Ascending aorta (tissue), 2 donors: ENCODE measurements at places on chromosomes 3 and 15.

DNA sequence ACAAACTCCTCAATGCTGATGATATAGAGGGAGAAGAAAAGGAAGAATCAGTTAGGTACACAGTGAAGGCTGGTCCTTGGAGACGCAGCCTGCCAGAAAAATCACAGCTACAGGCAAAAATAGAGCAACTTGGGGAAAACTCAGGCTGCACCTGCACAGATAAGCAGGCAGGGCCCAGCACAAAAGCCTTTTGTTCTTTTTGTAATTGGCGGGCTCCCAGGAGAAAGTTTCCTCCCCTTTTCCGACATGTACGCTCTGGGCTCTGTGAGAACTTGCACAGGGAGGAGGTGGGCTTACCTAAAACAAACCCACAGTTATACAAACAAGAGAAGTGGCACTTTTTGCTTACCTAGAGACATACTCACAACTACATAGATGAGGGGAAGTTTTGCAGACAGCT is 813.4 kb upstream of the EPHA6 start:
- no peak for DNase-seq

GRCh38 chr3:134527538-134528186 is 41.8 kb downstream of the CEP63 start:
- DNase-seq, result no peak

DNA sequence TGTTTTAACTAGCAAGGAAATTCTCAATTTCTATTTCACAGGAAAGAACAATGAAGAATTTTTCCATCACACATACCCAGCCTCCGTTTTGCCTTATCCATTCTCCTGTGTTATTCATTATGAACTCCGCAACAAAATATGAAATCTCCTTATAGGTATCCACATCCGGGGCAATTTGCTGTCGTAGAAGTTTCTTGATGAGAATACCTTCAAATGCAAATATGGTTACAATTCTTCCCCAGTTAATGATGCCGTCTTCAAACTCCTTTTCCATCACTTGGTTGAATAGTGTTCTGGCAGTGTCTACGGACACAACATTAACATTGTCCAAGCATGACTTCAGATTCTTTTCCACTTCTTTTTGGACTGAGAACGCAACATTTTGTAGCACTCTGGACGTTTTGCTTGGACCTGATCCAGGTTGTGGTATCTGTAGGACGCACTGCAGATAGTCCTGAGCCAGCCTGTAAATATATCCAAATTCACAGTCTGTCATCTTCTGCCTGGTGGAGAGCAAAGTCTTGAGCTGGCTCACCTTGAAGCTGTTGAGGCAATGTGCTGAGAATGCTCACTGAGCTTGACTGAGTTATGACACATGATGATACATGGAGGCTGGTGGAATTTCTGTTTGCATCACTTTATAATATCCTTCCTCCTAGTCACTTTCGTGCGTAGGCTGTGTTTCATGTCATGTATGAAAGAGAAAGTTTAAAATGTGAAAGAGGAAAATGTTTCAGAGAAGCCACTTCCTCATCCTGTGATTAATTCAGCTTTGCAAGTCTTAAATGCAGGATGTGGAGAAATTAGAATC is at the start of gene BCL2A1:
TSS of gene BCL2A1 (minus strand) at position 573 of the 811 bp plus-strand sequence. CDS start at position 496, 77 bp downstream.
- DNase-seq, result no peak

- DNase-seq, result no peak
These were observed 15.5 kb downstream of the PAQR9 start for GRCh38 chr3:142947799-142948575.

- DNase-seq, result no peak
These were observed 72.0 kb upstream of the KLF13 start for GRCh38 chr15:31254431-31255175.

- no peak for DNase-seq
These were observed 33.3 kb downstream of the ZMAT3 start for GRCh38 chr3:179038216-179038898.

DNA sequence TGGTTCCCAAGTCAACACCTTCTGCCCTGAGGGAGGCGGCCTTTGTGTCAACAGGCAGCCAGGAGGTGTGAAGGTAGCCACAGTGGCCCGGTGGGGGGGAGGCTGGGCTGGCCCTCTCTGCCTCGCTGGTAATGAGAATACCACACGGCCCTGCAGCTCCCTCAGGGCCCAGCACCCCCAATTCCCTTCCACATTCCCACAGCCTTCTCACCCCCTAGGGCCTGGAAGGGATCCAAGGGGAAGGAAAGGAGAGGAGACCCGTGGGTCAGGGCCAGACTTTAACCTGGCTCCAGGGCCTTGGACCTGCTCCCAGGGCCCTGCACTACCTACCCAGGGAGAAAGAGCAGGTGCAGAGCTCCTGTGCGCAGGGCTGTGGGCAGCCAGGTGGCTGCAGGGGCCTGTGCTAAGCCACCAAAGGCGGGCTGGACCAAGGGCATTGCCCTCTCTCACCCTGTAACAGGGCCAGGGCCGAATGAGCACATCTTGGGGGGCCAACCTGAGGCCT is 8.7 kb upstream of the MESP2 start:
- DNase-seq, result no peak

DNA sequence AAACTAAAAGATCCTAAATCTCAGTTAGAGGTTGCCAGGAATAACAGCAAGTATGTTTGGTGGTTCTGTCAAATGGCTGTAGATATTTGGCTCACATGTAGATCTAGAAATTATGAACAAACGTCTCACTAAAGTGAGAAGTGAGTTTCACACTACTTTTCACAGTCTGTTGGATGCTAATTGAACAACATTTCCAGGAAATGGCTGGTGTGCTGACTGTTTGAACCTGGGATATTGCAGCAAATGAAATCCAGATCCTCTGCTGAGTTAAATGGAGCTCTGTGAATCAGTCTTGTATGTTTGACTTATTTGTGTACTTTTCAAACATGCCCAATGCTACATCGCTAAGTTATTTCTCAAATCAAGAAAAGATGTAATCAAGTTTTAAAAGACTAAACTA is 21.3 kb upstream of the RSL24D1 start:
- no peak for DNase-seq

GRCh38 chr3:151434151-151434890 is 26.5 kb downstream of the IGSF10 start:
- no peak for DNase-seq

GRCh38 chr3:184632551-184633236 is 71.1 kb downstream of the EPHB3 start:
- no peak for DNase-seq

GRCh38 chr15:34122771-34123183 is 20.9 kb downstream of the PGBD4 start:
- DNase-seq, result no peak

GRCh38 chr15:39230205-39230907 is 350.5 kb upstream of the THBS1 start:
- DNase-seq, result no peak

DNA sequence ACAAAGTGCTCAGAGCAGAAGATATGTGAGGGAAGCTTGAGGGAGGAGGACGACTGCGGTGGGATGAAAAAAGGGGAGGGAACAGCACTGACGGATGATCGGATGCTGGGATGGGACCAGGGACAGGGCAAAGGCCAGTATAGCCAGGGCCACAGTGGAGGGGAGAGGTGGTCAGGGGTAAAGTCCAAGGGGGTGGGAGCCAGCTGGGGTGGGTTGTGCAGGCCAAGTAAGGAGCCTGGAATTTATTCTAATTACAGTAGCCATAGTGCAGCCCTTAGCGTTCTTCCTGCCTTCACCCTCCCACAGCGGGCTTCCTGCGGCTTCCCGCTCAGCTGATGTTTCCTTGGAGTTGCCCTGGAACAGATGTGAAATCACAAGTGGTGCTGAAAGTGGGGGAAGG is 7.6 kb upstream of the APEH start:
- DNase-seq, result no peak

DNA sequence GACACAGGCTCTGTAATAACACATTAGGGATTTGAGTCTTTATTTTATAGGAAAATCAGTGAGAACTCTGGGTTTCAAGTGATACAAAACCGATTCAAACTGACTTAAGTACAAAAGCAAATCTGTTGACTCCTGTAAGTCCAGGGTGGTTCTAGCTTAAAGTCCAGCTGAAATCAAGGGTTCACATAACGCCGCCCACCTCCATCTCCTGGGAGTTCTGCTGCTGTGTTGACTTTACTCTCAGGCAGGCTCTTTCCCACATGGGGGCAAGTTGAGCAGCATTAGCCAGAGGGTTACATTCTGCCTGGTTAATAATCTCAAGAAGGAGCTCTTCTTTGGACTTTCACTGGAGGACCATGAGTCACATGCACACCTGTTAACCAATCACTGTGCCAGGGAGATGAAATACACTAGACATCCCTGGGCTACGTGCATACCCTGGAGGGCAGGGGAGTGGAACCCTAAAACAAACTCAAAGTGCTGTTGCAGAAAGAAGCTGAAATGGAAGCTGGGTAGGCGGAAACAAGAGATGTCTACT is 9.7 kb upstream of the RNF7 start:
- no peak for DNase-seq

GRCh38 chr15:68384451-68385239 is 47.3 kb downstream of the ITGA11 start:
- DNase-seq, result peak; percentile 79

DNA sequence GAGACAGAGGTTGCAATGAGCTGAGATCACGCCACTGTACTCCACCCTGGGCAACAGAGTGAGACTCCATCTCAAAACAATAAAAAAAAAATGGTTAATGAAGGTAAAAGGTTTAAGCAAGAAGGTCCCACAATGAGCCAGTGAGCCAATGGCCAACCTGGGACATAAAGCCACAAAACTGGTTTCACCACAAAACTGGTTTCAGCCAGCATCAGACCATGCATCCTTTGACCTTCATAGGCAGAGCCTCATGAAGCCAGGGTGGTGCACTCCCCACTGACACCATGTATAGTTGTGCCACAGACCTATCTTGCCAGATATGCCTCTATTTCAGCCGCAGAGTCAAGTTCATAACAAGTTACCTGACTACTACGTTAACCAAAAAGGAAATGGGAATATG is 41.9 kb downstream of the SCAP start:
- DNase-seq, result peak; percentile 15

DNA sequence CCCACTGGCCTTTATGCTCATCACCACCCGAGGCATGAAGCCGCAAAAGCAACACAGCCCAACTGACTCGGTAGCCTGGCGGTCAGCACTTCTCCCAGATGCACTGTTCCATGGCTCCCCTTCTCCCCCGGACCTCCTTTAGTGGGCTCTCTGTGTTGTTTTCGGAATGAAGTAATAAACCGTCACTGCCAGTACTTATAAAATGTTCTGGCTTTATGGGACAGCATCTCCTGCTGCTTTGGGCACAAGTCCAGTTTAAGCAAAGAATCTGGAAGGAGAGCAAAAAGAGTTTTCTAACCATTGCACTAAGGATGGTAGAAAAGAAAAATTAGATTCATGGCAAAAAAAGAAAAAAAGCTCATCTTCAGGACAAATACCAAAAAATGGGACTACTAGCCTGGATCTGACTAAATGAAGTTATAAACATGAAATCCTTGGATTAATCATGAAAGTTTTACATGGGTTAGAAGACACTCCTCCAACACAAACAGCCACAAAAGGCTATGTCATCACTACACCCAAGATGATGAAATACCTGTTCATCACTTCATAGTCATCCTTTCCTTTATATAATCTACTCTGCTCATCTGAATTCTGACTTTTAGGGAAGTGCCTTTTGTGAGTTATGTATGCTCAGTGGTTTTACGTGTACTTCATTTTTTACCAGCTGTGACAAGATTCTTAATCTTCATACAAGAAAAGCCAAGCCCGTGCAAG is 89.5 kb upstream of the UBE2E2 start:
- no peak for DNase-seq

- DNase-seq, result no peak
These were observed 3.6 kb downstream of the PXK start for GRCh38 chr3:58336135-58336882.

DNA sequence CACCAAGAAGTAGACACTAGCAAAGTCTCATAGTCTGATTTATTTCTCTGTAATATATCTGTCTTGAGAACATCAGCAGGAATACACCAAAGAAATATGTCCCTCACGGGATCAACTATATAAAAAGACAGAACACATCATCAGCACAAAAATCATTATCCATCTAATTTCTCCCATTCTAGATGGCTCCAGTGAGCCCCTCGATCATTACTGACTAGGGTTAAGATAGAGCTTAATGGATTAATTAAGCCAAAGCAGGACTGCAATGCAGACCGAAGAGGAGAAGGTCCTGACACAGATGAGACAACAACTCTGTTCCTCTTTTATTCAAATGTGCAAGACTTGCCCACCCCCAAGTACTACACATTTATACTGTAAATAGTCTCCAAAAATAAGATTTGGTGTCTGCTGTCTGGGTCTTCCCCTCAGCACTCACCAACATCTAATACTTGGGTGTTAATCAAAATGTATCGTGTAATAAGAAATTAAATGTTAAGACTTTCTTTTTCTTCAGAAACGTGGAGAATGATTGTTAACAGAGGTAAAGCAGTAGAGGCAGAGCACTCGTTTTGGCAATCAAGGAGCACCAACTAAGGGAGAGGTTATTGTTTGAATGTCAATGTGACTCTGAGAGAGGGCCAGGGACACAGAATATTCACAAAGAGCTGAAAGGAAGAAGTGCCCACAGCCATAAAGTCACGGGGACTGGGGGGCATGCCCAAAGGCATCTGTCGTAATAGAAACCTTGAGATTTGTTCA is 133.6 kb downstream of the TIGIT start:
- no peak for DNase-seq

GRCh38 chr15:64942356-64942755 is 30.7 kb downstream of the ANKDD1A start:
- no peak for DNase-seq

- DNase-seq, result no peak
These were observed 8.9 kb downstream of the CHSY1 start for GRCh38 chr15:101242999-101243336.

DNA sequence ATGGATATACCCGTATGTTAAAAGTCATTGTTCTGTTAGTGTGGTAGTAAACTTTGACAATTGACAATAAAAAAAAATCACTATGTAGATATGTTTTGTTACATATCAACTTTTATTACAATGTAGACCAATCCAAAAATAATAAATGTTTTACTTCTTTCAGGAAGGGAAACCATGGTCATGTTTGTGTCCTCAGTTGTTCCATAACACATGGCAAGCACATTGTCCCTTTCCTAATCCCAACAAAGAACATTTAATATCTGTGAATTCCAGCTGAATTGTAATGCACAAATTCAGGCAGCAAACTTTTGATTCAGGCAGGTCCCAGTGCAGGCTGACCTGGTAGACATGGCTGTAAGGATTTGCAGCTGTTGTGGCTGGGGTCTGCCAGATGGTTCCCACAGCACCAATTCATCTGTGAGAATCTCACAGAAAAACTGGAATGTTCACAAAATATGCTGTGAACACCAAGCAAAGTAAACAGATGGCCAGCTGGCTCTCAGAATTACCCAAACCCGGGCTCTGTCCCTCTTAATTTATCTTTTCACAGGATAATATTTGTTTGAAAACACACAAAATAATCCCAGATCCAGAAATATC is 1.9 kb upstream of the SPG21 start:
- DNase-seq, result no peak

DNA sequence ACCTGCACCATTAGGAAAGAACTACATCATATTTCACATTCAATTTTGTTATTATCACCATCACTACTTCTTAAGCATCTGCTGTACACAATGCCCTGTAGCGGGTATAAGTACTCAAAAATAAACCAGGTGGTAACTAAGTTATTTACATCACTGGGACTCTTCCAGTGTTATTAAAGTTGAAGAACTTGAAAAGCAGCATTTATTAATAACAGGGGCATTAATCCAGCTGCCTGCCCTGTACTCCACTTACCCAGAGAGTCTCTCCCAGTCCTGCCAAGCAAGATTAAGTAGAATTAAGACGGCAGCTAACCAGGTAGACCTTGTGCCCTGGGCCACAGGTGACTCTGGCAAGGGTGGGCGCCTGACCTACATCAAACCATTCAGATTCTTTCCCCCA is 65.2 kb downstream of the FHIT start:
- DNase-seq, result no peak

- DNase-seq, result no peak
These were observed 141.0 kb downstream of the MAGI1 start for GRCh38 chr3:65897766-65898165.
